Stimulated activated CD8-positive, alpha-beta memory T cell treated with anti-CD3 and anti-CD28 coated beads, Interleukin-7, amount 100 ng/mL, for 48 hours (primary cell): ENCODE measurements at places on chromosomes 11 and 22.
A peak's percentile ranks its signal among the peaks of the same experiment; 100 is the strongest.

- DNase-seq = no peak
Measured at GRCh38 chr11:111357150-111358037, 21.7 kb downstream of the POU2AF1 start.

DNA sequence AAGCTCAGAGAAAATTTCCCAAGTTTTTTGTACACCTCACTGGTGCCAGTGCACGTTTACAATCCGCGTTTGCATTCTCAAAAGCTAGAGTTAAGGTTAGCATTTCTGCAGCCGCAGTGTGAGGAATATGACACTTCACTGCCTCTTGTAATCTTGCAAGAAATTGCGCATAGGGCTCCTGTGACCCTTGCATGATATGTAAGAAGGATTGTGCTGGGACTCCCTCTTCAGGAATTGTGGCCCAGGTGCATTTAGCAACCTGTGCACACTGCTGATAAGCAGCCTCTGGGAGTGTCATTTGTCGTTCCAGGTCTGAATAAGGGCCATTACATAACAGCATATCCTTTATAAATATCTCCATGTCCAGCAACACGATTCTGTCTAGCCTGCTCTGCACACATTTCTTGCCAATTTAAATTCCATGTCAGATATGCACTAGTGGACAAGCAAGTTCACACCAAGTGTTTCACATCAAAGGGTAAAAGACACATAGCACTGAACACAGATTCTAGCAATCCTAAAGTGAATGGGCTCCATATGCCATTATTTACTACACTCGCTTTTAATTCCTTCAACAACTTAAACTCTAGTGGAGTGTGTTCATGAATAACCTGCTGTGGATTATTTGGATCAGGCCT lies 69.2 kb upstream of the INCENP start:
- no peak for DNase-seq

- DNase-seq = no peak
Measured at GRCh38 chr22:17590586-17590985, 27.3 kb downstream of the SLC25A18 start.

DNA sequence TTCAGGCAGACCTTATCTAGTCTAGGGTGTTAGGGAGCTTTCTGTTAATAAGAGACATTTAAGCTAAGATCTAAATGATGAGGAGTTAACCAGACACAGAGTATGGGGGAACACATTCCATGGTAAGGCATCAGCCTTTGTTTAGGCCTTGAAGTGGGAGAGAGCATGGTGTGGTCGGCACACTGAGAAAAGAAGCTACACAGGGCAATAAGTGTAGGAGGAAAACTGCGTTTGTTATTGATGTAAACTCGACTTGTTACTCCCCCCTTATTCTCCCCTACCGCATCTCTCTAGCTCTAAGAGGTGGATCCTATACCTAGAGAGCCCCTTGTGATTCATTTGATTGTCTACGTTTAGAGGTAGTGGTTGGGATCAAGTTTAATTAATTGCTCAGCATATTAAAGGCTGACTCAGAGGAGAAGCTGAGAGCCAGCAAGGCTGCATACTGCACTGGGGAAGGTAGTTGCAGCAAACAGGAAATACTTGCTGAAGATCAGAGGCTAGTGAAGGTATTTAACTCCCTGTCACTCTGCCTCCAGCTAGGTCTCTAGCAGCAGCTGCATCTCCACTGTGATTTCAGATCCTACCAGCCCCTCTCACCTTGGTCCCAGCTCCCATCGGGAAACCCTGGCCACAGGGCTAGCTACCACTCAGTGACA lies 86.8 kb upstream of the TEAD1 start:
- DNase-seq = no peak

DNA sequence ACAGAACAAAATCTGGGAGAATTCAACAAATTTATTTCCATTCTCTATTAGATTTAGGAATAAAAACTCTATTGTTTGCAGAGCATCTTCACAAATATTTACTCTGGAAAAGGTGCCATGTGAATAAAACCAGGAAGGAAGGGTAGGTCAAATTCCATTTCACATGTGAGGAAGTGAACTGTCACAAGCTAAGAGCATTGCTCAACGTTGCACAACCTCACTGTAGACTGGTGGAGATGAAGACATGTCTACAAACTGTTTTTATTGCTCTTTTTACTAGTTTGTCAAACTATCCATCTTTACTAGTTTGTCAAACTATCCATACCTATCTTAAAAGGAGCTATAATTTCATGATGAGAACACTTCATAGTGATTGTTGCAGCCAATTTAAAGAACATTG lies 236.4 kb downstream of the CNTN5 start:
- DNase-seq = no peak

GRCh38 chr11:11416917-11417316 lies 63.9 kb upstream of the CSNK2A3 start:
- DNase-seq = no peak

DNA sequence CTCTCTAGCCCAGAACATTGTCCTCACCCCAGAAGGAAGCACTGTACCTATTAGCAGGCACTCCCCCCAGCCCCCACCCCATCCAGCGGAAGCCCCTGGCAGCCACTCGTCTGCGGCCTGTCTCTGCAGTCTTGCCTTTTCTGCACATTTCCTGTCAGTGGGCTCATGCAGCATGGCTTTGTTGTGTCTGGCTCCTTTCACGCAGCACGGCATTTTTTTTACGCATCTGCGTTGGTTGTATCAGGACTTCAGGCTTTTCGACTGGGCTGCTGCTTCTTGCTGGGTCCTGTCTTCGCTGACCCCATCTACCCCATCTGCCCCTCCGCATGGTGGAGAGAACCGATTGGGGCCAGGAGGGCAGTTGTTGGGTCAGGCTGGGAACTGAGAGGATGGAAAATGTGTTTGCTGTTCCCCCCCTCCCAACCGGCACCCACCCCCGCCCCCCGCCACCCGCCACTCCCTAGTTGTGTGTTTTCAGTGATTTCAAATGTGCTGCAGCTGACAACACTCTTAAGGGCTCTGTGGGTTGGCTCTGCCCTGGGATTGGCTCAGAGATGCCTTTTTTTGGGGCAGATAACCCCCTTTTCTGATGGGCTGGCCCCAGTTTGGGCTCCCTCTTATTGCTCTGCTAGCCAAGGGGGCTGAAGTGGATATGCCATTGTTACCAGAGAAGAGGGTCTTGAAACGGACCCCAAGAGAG lies 110.0 kb downstream of the KIAA1671 start:
- no peak for DNase-seq

- no peak for DNase-seq
Measured at GRCh38 chr11:1745701-1746320, 4.6 kb downstream of the IFITM10 start.

- DNase-seq = no peak
Measured at GRCh38 chr11:45144126-45145082, 2.0 kb upstream of the PRDM11 start.

DNA sequence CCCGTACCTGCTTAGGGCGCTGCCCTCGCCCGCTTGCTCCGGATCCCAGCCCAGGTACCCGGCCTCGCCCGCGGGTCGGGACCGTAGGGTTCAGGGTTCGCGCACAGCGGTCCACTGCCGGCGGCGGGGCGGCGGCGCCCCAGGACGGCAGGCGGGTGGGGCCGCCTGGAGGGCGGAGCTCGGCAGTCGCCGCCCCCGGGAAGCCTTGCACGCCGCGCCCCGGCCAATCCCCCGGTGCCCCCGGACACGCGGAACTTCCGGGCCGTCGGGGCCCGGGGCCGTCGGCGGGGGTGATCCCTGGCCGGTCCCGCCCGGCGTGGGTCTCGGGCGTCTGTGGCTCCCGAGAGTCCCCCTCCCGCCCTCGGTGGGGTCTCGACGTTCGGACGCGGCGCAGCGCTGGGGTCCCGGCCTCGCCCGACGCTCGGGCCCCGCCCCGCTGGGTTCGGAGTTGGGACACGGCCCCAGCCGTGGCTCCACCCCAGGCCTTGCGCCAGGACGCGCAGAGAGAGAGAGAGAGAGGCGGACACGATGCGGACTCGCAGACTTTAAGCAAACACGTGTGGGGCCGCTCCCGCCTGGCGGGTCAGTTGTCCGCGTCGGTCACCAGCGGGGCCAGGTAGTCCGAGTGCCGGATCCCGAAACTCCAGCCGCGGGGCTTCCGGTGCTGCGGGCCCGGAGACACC lies at the start of gene TYMP:
TYMP (minus strand) TSS at position 116 of the 683 bp plus-strand sequence. CDS start 303 bp downstream, outside the sequence.
- no peak for DNase-seq

DNA sequence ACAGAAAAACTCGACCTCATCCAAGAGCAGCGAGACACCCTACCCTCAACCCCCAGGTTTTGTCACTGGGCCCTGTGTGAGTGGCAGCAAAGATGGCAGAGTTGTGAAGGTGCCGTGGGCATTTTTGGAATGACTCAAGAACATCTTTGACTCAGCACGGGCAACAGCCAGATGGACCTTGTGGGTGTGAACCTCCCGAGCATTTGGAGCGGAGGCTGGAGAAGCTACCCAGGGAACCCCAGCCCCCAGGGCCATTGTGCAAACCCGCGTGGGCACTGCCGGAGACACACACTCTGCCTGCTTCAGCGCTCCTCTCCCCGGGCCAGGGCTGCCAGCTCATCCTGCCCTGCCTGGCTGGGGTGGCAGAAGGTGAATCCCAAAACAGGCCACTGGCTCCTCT lies 66.1 kb downstream of the PANX1 start:
- no peak for DNase-seq

DNA sequence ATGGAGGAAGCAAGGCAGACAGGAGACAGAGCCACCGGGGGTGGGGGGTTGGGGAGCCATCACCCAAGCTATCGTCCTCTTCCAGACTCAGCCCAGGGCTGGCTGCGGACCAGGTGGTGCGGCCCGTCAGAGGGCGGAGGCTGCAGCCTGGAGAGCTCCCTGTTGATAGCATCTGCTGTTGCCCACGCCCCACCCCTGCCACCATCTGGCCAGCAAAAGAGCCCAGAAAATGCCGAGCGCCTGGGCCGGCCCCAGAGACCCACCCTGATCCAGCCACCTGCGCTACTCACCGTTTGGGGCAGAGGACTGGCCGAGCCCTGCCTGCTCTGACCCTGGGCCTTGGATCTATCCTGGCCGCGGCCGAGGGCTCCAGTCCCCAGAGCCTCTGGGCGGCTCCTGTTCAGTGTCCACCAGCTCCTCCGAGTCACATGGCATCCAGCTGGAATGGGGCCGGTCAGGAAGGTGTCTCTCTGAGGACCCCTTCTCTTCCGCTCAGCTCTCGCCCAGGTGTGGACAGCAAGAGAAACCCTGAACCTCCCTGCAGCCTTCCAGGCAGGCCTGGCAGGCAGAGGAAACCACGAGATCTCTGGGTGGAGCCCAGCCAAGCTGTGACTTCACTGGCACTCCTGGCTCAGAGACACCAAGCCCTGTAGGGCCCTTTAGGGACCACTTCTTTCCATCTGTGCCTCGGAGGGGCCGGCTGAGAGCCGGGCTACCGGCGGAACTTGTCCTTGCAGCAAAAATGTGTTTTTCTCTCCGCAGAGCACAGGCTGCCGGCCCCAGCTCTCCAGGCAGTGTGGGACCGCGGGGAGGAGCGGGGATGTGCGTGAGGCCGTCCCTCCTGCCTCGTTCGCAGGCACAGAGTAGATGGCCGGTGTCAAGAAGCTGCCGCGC lies at the start of gene MRGPRE:
MRGPRE (minus strand) TSS at position 567 of the 894 bp plus-strand sequence. CDS start 3,618 bp downstream, outside the sequence.
- DNase-seq = no peak

DNA sequence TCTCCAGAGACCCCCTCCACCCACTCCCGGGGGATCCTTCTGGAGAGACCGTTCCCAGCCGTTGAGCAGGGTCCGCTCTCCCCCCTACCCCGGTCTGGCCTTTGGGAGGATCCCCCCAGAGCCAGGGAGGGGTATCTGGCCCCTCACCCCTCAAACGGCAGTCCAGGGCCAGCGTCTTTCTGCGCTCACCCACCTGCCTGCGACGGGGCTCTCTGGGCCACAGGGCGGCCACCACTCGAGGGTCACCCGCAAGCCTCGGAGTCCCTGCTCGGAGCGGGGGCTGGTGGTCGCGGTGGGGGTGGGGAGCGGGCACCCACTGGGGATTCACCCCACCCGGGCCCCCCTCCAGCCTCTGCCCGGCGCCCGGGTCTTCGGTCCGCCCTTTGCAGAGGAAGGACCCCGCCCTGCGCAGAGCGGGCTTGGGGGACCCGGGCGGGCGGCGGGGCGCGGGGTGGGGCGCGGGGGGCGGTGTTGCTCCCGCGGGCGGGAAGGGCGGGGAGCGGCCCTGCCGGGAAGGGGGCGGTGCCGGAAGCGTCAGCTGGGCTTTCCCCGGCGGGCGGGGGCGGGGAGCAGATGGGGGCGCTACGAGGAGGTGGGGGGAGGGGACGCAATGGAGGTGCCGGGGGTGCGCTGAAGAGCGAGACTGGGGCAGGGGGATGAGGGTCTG lies 16.6 kb downstream of the CRELD2 start:
- DNase-seq = peak; percentile 84

DNA sequence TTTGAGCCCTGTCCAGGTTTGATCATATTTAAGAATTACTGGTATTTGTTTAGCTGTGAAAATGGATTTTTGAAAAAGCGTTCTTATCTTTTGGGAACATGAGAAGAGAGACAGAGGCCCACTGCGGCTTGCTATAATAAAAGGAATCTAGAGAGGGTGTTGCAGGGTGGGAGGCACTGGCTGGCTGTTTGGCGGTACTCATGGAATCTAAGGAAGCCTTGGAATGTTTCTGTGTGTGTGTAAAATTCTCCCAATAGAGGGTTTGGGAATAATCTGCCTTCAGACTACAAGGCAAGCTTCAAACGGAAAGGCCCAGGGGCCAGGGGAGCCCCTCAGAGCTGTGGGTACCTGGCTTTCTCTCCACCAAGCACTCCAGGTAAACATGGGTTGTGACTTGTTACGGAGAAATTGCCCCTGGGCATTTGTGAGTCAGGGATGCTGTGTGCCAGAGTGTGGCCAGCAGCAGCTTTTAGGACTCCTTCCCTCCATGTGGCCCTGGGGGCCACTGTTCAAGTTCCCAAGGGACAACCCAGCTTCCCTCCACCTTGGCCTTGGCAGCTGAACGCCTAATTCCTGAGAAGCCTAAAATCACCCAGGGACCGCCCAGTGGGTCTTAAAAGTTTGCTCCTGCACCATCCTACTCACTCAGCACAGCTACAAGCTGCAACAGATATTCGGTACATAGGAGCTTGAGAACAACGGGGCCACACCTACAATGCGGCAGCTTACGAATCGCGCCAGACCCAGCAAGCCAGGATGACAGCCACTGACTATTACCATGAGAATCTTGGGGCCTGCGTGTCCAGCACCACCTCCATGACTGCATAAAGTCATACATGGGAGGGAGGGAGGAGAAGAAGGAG lies 14.1 kb upstream of the SYT8 start:
- DNase-seq = no peak

GRCh38 chr11:134604886-134605285 lies 192.8 kb upstream of the B3GAT1 start:
- DNase-seq = no peak

GRCh38 chr22:19523240-19524169 lies 705 bp downstream of the CLDN5 start:
- DNase-seq = no peak

DNA sequence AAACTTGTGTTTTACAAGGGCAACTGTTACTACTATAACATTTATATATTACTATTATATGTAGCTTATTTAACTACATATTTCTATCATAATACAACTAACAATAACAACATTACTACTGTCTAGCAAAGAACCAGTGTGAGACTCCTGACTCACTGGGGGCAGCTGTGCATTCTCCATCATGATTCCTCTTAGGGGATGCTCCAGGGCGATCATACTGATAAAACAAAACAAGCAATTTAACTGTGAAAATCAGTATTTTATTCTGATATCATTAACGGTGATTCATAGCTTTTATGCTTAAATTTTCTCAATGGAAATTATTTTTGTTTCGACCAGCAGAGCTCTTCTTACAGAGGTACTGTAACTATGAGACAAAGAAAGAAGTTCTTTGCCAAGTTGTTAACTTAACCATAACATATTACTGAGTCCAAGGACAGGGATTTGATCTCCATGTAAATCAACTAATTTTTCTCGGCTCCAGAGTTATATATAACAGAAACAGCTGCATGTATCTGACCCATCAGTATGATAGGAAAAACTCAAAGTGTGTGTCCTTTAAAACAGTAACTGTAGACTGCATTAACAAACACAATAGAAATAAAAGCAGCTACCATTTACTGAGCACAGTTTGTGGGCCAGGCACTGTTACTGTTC lies 24.8 kb upstream of the FNBP4 start:
- no peak for DNase-seq
